ENCODE measurements at places on chromosomes 5 and 9. TPM values are rescaled to one million over a fixed set of nuclear protein-coding genes. Genes with fewer than 3 reads are reported as not detected.

The AK8 gene
- 1.4 TPM for total RNA-seq

The CCNB1 gene
- total RNA-seq: 278 TPM

The LCN10 gene
- not detected for total RNA-seq

The SLCO6A1 gene
- not detected for total RNA-seq

The TXNDC8 gene
- total RNA-seq: not detected

The PLPPR1 gene
- total RNA-seq: not detected
